ENCODE measurements at places on chromosomes 5 and 9.

DNA sequence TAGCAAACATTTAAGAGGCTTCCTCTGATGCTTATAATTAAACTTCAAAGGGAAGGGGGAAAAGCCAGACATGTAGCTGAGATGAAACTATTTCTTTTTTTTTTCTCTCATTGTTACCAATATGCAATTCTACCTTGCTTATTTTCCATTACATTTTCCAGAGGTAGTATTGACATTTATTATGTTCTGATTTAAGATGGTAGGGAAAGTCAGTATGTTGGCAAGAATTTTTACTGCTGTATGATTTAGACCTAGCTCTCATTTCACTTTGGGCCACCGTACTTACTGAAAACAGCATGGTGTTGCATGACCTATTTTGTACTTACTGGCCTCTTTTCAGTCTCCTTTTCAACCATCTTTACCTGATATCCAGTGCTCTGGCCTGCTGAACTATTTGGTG, 9.6 kb upstream of the SPINK6 start:
- DNase-seq: no peak

GRCh38 chr5:50684721-50685120, 18.3 kb downstream of the PARP8 start:
- no peak for DNase-seq

GRCh38 chr5:124751031-124751430, 4.6 kb upstream of the ZNF608 start:
- DNase-seq: no peak

DNA sequence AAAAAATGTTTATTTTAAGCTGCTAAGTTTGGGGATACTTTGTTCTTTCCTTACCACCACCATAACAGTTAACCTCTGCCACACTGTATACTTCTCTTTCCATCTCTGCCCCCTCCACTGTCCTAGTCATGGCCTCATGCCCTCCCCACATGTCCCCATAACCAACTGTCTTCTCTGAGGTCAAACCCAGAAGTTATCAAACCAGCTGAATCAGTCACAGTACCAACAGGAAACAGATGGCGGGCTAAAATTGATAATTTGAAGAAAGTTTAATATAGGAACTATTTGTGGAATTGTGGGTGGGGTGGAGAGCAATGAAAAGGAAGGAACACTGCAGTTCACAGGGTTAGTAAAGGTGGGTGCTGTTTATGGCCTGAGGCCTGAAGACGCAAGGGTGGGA, 5.7 kb upstream of the DCTN4 start:
- no peak for DNase-seq

DNA sequence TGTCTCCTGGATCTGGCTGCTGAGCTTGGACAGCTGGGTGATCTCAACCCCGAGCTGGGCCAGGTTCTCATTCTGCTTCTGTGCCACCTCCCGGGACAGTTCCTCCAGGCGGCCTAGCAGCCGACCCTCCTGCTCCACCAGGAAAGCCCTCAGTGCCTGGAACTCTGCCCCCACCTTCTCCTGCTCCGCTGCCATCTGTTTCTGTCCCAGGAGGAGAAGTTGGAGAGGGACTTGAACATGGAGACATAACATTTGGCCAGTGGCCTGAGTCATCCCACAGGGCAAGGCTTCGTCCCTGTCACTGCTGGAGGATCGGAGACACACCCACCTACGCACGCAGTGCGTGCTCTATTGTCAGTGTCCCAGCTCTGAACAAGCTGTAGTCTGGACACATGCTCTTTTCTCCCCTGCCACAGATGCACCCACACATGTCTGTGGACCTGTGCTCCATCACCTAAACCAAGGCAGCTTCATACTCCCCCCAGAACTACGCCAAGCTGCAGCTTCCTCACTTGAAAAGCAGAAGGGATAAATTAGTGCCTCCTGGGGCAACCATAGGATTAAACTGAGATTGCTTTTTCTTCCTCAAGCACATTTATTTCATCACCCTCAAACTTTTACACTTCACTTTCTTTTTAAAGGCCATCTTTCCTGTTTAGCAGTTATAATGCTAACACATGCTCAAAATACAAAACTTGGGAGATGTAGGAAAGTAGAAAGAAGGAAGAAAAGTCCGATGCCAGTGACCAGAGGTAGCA, 4.9 kb downstream of the TRIM7 start:
- DNase-seq: no peak

GRCh38 chr5:67538855-67539506, 342.4 kb upstream of the CD180 start:
- no peak for DNase-seq

GRCh38 chr9:80951675-80952074, 737.7 kb downstream of the TLE1 start:
- DNase-seq: no peak

- DNase-seq: no peak
These were observed 78.4 kb downstream of the NTNG2 start for GRCh38 chr9:132239999-132240840.

- DNase-seq: no peak
These were observed 216.3 kb downstream of the RFK start for GRCh38 chr9:76177931-76178330.

GRCh38 chr9:70259512-70259802, 679 bp downstream of the SMC5 start:
- peak; percentile 51 for DNase-seq

DNA sequence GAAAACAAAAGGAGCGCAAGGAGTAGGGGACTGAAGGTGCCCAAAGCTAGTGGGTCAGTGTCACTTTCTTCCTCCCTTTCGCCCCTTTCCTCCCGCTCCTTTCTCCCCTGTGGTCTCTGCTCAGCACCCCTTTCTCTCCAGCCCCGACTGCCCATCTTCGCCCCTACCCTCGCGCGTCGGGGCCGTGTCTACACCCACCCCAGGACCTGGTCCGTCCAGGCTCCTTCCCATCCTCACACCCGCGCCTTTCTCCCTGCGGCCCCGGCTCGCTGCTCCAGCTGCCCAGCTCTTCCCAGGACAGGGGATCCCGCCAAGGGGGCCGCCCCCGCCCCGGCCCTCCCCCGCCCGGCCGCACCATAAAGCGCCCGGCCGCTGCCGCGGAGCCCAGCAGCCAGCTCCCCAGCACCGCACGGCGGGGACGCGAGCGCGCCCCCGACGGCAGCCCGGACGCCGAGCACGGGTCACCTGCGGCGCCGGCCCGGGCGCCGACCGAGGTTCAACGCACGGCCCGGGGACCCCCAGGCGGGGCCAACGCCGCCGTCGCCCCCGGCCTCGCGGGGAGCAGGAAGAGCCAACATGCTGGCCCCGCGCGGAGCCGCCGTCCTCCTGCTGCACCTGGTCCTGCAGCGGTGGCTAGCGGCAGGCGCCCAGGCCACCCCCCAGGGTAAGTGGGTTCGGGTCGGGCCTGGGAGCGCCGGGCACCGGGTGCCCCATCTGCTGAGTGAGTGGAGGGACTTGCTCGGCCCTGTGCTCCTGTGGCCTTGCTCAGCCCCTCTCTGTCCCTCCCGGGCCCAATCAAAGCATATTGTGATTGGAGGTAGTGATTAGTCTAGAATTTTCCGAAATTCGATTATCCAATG, at the start of gene THBS4:
Gene THBS4, plus strand, starts transcription at position 387 of the 860 bp plus-strand sequence. Its CDS starts 190 bp downstream, at position 577.
- DNase-seq: peak; percentile 77

DNA sequence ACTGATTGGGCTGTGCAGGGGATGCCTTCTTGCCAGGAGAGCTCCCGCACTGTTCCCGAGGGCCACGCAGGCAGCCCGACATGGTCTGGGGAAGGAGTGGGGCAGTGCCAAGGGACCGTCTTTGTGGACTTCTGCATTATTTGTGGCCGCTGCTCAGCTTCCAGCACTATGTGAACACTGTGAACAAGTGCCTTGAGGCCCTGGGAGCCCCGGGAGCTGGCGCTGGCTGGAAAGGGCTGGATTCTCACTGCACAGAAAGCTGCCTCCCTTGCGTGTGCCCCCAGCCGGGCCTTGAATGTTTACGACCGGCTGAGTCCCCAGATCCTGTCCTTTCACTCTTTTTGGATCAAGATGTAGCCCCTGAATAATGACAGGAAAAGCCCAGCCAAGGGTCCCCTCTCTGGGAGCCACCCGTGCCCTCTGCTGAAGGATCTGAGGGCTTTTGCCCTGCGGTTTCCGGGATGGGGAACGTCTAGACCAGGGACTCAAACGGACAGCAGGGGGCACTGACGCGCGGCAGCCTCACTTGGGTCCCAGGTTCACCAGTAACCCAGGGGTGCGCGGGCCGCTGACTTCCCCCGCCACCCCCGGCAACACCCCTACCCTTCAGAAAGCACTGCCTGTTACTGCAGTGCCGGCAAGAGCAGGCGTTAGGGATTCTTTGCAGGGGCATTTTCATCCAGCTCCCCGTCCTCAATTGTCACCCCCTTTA, 98.9 kb upstream of the FCN2 start:
- DNase-seq: peak; percentile 75

GRCh38 chr9:75046725-75047345, 18.7 kb upstream of the CARNMT1 start:
- no peak for DNase-seq

- DNase-seq: no peak
These were observed 11.4 kb downstream of the FOXE1 start for GRCh38 chr9:97864396-97864795.

- no peak for DNase-seq
These were observed 30.0 kb upstream of the TRIO start for GRCh38 chr5:14112998-14113652.

DNA sequence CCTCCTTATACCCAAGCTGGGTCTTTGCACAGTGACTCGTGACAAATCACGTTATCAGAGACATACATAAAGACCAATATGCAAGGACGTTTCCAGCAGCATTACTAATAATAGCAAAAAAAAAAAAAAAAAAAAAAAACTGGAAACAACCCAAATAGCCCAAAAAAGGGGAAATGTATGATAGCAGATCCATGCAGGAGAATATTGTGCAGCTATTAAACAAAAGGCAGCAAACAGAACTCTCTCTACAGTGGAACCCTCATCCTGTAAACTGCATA, 37.7 kb downstream of the C5orf15 start:
- DNase-seq: no peak

DNA sequence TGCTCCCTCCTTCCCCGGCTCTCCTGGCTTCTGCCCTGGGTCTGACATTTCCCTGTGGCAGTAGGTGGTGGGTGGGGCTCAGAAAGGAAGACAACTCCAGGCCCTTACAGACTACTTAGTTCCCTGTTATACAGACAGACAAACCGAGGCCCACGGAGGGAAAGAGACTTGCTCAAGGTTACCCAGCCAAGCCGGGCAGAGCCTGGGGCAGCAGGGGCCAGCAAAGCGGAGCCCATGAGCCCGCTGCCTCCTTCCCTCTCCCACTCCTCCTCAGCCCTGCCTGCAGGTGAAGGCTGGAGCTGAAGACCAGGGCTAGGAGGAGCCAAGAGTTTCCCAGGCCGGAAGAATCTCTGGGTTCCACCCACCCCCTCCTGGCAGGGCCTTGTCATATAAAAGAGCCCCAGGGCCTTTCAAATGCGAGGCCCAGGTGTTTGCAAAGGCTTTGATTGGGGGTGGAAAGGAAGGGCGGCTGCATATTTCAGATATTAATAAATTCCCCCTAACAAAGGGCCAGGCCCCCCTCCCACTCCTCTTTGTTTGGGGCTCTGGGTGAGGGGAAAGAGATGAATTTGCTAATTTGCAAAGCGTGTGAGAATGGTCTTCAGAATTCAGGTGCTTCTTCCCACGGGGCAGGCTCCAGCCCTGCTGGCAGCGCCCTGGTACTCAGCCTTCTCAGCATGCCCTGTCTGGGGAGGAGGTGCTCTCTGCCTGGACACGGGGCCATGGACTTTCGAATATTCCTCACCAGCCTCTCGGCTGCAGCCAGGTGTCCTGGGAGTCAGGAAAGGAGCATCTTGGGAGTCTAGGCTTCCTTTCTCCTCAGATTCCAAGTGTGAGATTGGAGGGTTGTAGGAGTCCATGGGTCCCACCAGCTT, 21.5 kb downstream of the SLC6A7 start:
- DNase-seq: peak; percentile 68

DNA sequence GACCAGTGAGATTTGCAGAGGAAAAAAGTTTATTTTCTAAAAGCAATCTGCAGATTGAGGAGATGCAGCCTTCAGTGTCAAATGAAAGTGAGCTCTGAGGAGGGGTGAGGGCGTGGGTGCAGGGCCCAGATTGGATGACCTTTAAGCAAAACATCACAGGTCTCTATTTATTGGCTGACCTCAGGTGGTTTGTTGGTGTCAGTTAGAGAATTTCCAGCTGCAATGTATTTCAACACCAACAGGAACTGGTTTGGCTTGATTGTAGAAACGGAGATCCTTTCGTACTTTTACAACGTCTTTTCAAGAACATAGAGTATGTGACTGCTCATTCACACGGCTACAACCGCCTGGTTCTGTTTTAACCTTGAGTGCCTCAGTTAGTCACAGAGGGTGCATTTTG, 1069.1 kb downstream of the EFNA5 start:
- DNase-seq: no peak

DNA sequence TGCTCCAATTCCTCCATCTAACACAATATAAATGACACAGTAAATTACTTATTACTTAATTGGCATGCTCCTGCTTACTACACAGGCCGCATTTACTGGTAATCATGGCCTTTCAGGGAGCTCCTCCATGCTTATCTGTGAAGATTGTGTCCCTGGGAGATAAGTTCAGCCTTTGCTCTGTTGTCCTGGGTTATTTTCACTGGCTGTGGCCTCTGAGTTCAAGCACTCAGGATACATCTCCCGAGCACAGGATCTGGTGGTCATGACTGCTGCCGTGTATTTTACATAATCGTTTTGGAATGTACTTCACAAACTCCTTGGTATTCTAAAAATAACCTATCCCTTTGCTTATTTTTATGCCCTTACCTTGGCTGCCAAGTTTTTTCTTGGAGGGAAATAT, 215.7 kb downstream of the ICE1 start:
- no peak for DNase-seq

DNA sequence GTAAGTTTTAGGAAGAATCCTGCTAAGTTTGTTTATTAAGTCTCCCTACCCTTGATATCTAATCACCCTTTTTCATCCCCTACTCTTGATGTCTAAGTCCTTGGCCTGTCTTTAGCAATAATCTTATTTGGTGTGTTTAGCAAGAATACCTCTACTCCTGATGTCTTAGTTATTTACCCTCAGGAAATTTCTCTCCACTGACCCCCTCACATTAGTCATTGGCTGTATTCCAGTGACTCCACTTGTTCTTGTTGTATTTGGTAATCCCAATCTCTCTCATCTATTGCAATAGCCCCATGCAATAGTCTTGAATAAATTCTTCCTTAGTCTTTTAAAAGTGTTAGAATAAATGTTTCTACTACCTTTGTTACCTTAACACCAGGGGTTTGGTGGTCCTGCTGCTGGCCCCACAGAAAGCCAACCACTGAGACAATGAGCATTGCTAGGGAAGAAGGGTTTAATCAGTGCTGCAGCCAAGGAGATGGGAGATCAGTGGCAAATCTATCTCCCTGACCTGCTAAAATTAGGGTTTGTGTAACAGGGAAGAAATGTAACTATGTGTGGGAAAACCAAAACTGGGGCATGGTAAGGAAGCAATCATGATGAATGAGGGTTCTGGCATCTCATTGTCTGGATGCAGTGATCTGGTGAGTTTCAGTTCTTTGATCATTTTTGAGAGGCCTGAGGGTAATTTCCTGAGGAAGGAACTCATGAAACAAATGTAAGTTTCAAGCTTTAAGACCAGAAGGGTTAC, 236.4 kb upstream of the DAB2 start:
- DNase-seq: no peak

Measured in H1 (cell line).